RKO (cell line): ENCODE measurements at places on chromosomes 11 and 22.

GRCh38 chr11:86035920-86036319 lies 33.0 kb downstream of the PICALM start:
- DNase-seq: no peak

- no peak for DNase-seq
Observed at GRCh38 chr22:37739611-37740049, 42.8 kb downstream of the TRIOBP start.

DNA sequence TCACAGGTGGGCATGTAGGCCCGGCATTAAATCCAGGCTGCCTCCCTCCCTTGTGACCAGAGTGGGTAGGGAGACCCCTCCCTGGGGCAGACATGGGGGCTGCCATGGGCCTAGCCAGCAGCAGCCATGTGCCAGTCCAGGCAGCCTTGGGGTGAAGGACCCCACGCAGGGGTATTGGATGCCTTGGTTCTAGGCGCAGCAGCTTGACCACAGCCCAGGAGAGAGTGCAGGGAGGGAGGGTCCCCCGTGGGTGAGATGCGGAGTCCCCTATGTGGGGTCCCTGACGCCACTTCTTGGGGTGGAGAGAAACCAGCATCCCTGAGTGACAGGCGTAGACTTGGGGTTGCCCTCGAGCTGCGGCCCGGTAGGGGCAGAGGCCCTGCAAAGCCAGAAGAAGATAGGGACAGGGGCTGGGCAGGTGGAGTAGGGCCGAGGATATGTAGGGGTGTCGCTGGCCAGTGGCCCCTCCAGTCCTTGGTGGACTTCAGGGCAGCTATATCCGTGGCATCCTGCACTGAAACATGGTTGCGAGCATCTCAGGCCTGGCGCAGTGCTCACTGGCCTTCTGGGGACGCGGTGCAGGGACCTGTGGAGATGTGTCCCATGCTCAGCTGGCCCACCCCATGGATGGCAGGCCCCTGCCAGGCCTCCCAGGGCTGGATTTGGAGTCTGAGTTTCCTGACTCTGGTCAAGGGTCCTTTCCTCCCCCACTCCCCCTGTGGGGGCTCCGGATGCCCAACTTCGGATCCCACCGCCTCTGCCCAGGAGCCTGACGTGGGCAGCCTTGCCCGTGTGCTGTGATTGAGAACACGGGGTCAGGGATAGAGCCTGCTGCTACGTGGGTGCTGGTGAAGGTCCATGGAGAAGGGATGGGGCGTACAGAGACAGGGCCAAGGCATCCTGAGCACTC lies 1179.8 kb downstream of the BRD1 start:
- no peak for DNase-seq

GRCh38 chr11:91209306-91209705 lies 986.5 kb upstream of the CHORDC1 start:
- no peak for DNase-seq

DNA sequence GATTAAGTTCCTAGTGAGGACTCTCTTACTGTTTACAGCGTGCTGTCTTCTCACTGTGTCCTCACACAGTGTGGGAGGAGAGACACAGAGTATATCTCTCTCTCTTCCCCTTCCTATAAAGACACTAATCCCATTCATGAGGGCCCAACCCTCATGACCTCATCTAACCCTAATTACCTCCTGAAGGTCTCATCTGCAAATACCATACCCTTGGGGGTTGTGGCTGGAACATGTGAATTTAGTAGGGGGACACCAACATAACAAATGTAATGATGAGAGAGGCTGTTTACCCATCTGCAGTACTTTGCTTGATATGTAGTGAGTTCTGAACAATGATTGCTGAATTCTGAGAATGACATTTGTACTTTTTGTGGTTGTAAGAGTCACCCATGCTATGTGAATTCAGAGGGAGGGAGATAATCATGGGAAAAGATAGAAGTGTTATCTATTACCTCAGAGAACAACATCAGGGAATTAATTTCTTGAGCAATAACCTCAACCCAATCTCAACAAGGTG lies 4.9 kb upstream of the OR52W1 start:
- no peak for DNase-seq

- DNase-seq: no peak
Observed at GRCh38 chr22:17897426-17897825, 123.2 kb upstream of the BID start.

DNA sequence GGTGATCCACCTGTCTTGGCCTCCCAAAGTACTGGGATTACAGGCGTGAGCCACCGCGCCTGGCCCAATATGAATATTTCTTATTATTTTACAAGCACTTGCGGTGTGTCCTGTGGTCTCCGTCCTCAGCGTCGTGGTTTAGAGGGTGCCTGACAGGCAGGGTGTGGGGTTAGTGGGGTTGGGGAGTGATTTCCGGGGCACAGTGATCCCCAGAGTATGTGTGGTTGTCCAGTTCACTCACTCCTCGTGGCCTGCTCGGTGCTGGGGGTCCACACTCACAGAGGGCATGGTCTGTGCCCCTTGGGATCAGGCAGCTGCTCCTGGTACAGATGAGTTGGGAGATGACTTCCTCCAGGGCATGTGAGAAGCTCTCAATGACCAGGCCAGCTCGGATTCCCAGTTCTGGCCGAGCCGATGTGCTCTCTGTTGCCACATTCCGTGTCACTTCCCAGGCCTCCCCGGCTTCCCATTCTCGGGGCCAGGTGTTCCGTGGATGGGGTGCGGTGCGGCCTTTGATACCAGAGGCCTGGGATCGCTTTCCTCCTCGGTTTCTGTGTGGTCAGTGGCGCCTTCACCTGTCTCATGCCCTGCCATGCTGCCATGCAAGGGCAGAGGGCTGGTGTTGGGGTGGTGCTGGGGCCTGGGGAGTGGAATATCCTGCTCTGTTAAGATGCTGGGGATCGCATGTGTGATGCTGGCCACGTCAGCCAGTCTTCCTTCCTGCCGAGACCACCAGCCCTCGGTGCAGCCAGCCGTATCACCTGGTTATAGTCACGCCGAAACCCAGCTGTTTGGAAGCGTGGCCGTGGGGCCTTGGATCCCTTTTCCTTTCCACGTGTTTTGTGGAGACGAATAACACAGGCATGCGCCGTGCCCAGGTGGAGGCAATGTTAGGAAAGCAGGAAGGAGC lies 39.6 kb downstream of the PARVB start:
- DNase-seq: no peak

DNA sequence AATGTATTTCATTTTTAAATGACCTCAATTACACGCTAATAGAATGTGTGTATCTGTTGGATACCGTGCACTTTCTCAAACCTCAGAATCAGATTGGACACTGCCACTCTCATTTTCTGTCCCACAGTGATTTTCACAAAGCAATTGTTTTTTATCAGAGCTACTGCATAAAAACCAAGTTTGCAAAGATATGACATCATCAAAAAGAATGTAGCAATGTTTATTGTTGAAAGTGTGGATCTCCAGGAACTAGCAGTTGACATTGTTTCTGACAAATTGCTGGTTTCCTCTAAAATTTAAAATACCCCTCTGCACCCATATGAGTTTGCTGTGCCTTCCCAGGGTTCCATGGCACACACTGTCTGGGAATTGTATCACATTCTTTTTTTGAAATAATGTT lies 362.7 kb upstream of the DDI1 start:
- DNase-seq: no peak

DNA sequence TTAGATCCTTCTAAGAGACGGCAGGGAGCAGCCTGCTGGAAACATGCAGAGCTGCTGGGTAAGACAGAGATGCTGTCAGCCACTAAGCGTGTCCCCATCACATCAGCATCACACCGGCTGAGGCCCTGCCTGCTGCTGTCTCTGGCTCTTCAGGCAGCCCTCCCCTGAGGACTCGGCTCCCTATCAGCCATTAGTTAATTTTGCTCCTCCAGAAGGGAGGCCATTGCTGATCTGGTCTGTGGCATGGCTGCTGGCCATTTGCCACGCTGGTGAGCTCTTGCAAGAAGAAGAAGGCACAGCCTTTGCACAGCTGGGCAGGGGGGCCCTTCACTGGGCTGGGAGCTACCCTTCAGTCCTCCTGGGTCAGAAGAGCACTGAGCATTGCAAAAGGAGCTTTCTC lies 131.2 kb upstream of the PARVA start:
- no peak for DNase-seq

GRCh38 chr11:68798221-68798813 lies 43.4 kb downstream of the CPT1A start:
- no peak for DNase-seq

GRCh38 chr11:101436511-101437142 lies 147.2 kb downstream of the TRPC6 start:
- peak; percentile 37 for DNase-seq

- no peak for DNase-seq
Observed at GRCh38 chr11:43135966-43136534, 175.7 kb upstream of the API5 start.

DNA sequence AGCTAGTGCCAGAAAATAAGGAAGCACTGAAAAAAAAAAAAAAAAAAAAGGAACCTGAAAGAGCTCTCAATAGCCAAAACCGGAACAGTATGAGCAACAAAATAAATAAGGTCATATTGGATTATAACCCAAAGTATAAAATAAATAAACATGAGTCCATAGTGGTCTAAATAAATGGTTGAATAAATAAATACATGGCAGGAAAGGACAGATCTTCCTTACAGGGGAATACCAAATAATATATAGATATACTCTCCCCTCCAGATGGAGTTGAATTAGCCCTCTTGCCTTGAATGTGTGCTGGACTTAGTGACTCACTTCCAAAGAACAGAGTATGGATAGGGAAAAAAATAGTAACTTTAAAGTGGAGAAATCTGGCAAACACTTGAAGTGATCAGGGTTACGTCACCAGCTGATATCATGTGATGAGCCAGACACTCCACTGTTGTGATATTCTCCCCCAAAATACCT lies 14.3 kb upstream of the ARRB1 start:
- no peak for DNase-seq

- no peak for DNase-seq
Observed at GRCh38 chr11:15309296-15309695, 194.6 kb downstream of the INSC start.

GRCh38 chr11:45021001-45021400 lies 70.3 kb upstream of the TP53I11 start:
- DNase-seq: no peak

DNA sequence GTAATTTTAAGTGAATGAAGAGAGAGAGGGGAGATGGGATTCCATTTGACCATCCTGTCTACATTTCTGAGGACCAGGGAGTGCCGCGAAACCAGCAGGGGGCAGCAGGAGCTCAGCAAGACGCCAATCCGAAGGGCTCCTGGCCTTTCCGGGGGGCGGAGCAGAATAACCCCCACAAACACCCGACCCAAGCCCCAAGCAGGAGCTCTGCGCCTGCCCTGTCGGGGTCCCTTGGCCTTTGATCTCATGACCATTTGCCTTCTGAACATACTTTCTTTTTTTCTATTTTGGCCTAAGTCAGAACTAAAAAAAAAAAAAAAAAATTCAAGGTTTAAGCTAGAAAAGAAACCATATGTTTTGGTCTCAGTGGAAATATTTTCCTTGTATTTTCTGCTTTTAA lies 21.9 kb upstream of the SCN2B start:
- DNase-seq: peak; percentile 70

- DNase-seq: no peak
Observed at GRCh38 chr11:115767047-115767802, 263.0 kb upstream of the CADM1 start.

GRCh38 chr22:49536571-49537131 lies 291.0 kb downstream of the BRD1 start:
- DNase-seq: no peak

GRCh38 chr11:1082346-1082727 lies 7.7 kb downstream of the MUC2 start:
- DNase-seq: no peak

DNA sequence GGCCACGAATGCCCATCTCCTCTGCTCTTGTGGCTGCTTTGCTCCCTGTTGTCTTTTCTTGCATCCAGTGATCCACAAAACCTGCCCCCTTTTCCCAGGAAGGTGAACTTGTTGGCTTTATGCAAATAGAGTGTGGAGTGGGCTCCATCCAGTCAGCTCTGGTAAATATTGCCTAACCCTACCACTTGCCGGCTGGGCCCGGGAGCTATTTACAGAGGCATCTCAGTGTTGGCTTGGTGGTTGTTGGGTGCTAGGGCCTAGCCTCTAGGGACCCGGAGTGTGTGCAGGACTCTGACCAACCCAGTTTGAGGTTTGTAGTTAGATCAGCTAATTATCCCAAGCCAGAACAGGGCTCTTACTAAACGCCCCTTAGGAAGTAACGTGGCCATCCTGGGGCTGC lies 40.8 kb upstream of the TLCD5 start:
- DNase-seq: no peak

GRCh38 chr22:20589614-20590476 lies 82.4 kb downstream of the MED15 start:
- DNase-seq: no peak

GRCh38 chr22:46652081-46652846 lies 32.1 kb downstream of the GRAMD4 start:
- no peak for DNase-seq

DNA sequence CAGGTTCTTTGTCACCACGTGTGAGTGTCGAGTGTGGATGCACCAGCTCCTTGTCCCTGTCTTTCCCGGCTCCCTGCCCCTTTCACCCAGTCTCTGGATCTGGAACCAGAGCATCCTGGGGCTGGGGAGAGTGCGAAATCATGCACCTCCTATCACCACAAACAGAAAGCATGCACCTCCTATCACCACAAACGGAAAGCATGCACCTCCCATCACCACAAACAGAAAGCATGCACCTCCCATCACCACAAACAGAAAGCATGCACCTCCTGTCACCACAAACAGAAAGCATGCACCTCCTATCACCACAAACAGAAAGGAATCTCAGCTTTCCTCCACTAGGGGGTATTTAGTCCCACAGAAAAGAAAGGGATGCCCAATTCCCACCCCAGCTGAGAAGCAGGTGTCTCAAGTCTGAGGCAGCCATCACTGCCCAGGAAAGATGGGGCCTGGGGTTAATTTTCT lies 5.9 kb upstream of the GLB1L3 start:
- DNase-seq: peak; percentile 46

GRCh38 chr11:92711926-92712325 lies 257.5 kb upstream of the MTNR1B start:
- no peak for DNase-seq

- DNase-seq: no peak
Observed at GRCh38 chr22:32818446-32819115, 17.1 kb downstream of the TIMP3 start.

DNA sequence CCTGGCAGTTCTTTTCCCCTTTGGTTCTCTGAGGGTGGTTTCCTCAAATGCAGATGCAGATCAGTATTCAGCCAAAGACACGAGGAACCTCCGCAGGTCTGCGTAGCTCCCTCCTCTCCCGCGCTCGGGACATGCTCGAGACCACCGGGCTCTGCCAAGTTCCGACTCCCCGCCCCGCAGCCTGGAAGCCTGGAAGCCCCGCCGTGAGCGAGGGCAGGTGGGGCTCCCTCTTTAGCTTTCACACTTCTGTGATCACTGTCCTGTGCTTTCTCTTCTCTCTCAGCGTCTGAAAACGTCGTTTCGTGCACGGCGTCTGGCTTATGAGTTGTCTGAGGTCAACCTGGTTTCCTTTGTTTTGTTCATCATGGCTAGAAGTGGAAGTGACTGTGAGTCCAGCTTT lies 26.6 kb downstream of the ZBED4 start:
- no peak for DNase-seq

- no peak for DNase-seq
Observed at GRCh38 chr11:73229896-73230875, 12.1 kb downstream of the P2RY2 start.
